ENCODE measurements at places on chromosomes 6 and 20.

- DNase-seq, result no peak
Measured at GRCh38 chr20:13424174-13424833, 203.2 kb downstream of the ISM1 start.

DNA sequence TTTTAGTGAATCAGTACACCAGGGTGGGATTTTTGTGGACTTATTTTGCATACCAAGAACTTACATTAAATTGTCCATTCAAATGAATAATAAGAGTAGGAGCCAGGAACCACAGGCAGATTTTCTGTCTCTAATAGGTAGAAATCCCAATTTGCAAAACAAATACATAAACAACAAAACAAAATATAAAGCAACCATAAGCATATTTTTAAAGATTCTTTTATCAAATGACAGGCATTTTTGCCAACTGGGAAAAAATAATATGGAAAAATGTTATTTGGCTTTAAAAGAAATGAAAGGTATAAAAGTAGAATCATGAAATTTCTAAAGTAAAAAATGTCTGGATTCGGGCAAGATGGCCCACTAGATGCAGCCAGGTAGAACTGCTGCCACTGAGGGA is 71.2 kb upstream of the PDE7B start:
- DNase-seq, result no peak

DNA sequence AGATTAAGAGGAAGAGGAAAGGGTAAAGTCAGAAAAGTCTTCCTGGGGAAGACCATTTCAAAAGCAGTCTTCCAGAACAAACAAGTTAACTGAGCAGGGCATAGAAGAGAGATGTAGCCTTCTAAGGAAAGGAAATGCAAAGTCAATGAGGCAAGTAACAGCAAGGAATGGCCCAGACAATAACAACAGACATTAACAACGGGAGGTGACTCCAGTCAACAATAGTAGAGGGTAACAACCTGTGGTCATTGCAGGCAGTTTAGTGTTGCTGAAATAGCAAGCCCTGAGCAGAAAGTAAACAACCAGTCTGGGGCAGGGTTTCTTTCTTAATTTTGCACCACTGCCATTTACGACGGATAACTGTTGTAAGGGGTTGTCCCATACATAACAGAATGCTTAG is 2.1 kb downstream of the MDN1 start:
- DNase-seq, result no peak

- no peak for DNase-seq
Measured at GRCh38 chr20:24665741-24666191, 196.3 kb downstream of the SYNDIG1 start.

DNA sequence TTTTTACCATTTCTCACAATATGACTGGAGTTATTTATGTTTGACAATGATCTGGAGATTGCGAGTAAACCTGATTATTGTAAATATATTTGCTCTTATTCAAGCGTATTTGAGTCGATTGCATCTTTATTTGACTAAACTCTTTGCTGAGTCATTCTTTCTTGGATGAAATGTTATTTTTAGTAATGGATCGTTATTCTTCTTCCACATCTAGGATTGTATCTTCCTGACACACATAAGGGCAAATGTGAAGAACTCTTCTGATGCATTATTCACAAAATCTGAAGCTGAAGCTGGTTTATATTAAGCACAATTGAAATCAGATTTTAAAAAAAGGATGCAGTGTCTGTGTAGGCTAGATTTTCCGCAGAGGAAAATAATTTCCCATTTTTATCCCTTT is 68.2 kb downstream of the SEL1L2 start:
- DNase-seq, result peak; percentile 45

DNA sequence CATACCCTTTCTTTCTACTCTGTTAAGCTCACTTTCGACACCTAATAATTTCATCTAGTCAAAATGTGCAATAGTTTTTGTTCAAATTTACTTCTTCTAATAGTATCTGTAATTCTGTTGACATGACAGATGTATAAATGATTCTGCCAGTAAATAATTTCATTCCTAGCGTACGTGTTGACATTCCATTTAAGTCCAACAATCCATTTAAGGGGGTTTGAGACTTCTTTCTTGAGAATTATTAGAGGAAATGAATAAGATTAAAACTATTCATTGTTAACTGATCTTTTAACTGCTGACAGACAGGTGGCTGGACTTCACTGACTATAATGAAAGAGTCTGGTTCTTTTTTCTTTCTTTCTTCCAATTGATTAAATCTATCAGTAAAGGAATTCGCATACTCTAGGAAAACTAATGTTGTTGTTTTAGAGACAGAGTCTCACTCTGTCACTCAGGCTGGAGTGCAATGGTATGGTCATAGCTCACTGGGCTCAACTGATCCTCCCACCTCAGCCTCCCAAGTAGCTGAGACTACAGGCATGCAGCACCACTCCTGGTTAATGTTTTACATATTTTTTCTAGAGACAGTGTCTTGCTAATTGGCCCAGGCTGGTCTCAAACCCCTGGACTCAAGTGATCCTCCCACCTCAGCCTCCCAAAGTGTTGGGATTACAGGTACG is 55.9 kb downstream of the MAP3K5 start:
- peak; percentile 24 for DNase-seq

GRCh38 chr6:139271056-139271455 is 20.7 kb downstream of the TXLNB start:
- DNase-seq, result peak; percentile 40

- DNase-seq, result no peak
Measured at GRCh38 chr20:47708140-47708807, 77.0 kb downstream of the SULF2 start.

DNA sequence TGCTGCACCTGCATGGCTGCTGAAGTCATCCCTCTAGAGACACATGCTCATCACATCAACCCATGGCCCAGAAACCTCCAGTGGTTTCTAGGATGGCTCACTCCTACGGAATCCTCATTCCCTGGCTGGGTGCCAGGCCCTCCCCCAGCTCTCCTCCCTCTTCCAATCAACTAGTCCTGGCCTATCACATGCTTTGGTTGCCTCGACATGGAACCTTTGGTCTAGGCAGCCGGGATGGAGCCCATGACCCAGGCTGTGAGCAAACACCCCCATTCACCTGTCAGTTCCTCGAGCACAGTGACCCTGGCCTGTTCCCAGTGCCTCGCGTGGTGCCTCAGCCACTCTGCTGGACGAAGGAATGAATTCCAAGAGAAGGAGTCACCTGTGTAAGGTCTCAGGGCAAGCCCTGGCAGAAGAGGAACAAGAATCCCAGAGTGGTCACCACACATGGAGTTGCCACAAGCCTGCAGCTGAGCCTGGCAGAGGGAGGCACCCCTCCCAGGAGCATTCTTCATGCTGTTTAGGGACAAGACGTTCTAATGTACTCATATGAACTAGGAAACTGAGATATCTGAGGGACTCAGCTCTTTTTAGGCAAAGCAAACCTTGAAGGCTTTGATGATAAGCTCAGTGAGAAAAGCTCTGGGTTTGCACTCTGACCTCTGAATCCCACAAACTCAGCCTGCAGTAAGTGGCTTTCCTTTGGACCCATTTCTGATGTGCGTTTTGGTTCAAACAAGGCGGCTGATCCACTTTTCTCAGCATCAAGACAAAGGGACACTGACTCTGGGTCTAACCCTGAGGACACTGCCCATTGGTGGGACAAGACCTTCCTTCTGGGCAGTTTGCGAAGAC is 40.2 kb downstream of the PPP1R3G start:
- DNase-seq, result peak; percentile 43

GRCh38 chr6:43149265-43149664 is 21.8 kb upstream of the SRF start:
- DNase-seq, result peak; percentile 45

GRCh38 chr6:24126586-24127192 is 674 bp downstream of the NRSN1 start:
- peak; percentile 13 for DNase-seq

DNA sequence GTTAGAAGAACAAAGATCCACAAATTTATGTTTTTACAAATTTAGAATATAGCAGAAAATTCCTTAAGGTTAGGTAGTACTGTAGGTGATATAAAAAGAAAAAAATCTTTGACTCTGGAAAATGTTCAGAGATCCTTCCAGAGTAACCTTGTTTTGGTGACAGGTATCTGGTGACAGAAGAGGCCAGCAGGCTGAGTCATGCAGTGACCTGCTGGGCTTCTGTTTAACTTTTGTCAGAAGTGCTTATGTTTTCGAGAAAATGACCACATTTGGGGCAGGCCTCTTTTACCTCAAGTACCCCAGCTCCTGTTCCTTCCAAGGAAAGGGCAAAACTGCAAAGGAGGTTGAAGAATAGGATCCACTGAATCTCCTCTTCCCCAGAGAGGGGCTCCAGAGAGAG is 10.5 kb upstream of the CLDN20 start:
- DNase-seq, result no peak

DNA sequence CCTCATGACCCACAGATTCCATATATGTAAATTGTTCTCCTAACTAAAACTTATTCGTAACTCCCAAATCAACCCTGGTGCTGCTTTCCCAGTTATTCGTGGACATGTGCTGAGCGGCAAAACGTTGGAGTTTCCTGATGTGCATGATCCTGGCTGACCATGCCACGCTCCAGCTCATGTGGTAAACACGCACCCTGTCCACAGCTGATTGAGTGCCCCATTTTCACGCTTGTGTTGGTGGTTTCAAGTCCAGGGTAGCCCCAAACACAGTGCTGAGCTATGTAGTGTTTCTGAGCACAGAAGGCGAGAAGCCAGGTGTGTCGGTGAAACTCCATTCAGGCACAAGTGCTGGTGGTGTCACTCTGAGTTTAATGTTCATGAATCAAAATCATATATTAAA is 19.1 kb upstream of the FOXC1 start:
- DNase-seq, result no peak

GRCh38 chr6:153058291-153058690 is 55.8 kb upstream of the MTRF1L start:
- no peak for DNase-seq

All from AG10803 (cell line).